ENCODE measurements at places on chromosomes 1 and 21.
A peak's percentile ranks its signal among the peaks of the same experiment; 100 is the strongest.

- no peak for DNase-seq
Observed at GRCh38 chr21:34782506-34783360, 113.9 kb downstream of the CLIC6 start.

- DNase-seq: no peak
Observed at GRCh38 chr1:54806931-54807611, 5.9 kb upstream of the TTC22 start.

- DNase-seq: no peak
Observed at GRCh38 chr1:10168912-10169514, 41.4 kb upstream of the KIF1B start.

GRCh38 chr1:150568594-150568966 lies 10.8 kb downstream of the MCL1 start:
- no peak for DNase-seq

GRCh38 chr1:46197560-46197963 lies 672 bp downstream of the POMGNT1 start:
- DNase-seq: no peak

DNA sequence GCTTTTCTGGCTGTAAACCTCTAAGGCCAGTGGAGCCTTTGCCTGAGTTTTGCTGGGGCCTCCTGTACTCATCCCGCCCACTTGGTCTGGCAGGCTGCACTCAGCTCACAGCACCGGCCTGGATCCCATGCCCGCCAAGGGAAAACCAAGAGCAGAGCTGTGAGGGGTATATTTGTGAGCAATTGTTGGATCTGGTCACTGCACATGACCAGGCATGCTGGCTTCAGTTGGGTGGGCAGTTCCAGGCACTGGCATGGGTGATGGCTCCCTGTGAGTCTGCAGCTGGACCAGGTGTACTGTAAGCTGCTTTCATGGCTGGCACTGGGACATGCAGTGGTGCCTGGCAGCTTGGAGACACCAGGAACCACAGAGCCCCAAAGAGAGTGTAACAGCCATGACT lies 563.1 kb upstream of the RGS18 start:
- no peak for DNase-seq

- no peak for DNase-seq
Observed at GRCh38 chr21:31781737-31782136, 49.8 kb upstream of the SCAF4 start.

DNA sequence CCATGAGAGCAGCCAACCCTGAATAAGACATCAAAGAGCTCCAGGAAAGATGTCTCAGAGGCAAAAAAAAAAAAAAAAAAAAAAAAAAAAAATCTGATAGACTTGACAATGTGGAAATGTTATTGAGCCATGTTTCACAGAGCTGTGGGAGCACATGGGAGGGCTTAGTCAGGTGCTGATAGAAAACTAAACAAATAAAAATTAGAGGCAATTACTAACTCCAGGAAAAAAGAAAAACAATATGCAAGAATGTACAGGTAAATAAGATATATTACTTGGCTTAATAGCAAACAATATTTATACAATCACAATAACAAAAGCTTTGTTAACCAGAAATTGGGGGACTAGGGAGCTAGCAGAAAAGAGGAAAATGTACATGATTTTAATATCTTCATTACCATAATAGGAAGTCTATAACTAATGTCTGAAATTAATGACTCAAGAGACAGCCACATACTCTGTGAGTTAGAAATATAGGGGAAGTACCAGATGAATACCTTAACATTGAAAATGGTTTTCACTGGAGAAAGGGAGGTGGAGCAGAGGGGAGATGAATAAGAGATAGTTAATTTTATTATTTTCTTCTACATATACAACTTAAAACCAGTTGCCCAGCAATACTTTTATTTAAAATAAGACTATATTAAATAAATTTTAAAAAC lies 16.9 kb upstream of the RGS16 start:
- no peak for DNase-seq

DNA sequence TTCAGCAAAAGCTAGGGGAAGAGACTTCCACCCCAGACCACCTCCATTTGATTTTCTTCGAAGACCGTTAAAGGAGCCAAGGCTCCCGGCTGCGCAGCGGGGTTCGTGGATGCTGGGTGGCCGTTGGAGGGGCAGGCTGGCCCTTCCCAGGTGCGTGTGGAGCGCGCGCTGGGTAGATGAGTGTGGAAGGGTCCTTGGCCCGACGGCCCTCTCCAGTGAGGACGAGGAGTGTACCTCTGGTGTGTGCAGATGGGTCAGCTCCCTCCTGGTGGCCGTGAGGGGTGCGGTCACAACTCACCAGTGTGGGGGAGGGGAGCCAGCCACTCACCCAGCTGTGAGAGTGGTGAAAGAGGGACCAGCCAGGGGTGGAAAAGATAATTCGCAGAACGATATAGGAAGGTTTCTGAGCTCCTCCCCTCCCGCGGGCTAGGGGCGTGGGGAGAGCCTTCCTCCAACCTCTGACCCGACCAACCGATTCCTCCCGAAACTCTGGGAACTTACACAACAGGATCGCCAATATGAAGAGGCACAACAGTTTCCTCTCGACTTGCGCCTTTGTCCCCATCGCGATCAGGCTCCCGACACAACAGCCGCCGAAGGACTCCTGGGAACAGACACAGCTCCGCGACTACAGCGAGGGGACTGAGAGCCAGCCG lies at the start of gene F11R:
Gene F11R (minus strand): TSS at position 644 of the 656 bp plus-strand sequence. CDS start 79 bp downstream, at position 565.
- DNase-seq: peak; percentile 55

DNA sequence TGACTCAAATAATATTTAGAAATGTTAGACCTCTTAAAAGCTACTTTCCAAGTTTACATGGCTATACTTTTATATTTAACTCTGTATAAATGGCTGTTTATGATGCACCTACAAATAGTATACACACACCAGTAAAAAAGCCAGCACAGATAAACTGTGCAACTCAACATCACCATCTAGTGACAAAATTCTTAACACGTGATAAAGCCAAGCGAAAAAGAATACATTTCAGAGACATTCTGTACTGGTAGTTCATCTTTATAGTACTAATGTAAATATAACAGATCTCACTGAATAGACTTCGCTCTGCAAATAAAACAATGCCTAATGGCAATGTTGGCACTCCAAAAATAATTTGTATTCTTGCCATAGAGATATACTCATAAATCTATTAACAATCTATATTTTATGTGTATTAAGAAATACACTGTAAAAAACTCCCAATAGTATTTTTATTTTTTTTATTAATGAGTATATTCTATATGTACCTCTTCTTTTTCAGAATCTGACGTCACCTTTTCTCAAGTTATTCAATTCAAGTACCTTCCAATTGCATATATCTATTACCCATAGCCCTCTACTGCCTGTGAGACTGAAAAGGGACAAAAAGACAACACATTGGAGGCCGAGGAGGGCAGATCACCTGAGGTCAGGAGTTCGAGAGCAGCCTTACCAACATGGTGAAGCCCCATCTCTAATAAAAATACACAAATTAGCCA lies 100.2 kb downstream of the DPYD start:
- no peak for DNase-seq

All from stimulated activated naive CD4-positive, alpha-beta T cell (primary cell).